ENCODE measurements at places on chromosomes 11 and 22.

DNA sequence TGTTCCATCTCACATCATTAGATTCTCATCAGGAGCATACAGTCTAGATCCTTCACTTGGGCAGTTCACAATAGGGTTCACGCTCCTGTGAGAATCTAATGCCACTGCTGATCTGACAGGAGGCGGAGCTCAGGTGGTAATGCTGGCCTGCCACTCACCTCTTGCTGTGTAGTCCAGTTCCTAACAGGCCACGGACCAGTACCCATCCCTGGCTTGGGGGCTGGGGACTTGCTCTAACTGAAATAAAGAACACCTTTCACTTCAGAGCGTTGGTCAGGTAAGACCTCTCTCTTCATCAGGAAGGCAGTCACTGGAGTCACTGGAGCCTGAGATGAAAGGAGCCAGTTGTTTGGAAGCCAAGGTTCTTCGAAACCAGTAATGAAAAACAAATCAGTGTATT is 41.7 kb downstream of the PRMT3 start:
- no peak for DNase-seq

GRCh38 chr11:45024846-45025588 is 74.3 kb upstream of the TP53I11 start:
- no peak for DNase-seq

GRCh38 chr11:73759610-73760134 is 1.2 kb downstream of the RAB6A start:
- peak; percentile 18 for DNase-seq

DNA sequence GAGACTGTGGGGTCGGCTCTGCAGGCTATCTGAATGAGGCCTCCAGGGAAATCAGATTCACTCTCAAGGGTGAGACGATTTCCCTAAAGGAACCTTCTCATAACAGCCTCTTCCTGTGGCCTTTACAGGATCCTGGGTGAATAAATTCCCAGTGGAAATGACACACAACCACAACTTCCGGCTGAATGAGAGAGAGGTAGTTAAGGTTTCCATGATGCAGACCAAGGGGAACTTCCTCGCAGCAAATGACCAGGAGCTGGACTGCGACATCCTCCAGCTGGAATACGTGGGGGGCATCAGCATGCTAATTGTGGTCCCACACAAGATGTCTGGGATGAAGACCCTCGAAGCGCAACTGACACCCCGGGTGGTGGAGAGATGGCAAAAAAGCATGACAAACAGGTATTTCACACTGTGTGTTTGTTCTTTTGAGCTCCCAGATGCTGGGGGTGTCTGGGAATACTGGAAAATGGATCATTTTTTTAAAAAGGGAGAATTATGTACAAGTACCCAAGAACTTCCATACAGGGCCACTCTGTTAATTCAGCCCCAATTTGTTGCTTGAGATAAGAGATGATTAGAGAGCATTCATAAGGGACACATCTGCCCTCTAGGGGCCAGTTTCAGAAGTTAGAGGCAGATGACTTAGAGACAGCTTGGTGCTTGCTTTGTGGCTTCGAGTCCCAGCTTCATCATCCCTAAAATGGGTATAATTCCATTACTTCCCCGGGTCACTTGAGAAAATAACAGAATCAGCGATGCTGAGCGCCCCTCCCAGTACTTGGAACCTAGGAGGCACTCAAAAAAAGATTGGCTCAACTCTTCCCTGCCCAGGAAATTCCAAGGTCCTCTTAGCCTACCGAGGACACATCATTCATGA is 10.2 kb downstream of the SERPIND1 start:
- peak; percentile 70 for DNase-seq

DNA sequence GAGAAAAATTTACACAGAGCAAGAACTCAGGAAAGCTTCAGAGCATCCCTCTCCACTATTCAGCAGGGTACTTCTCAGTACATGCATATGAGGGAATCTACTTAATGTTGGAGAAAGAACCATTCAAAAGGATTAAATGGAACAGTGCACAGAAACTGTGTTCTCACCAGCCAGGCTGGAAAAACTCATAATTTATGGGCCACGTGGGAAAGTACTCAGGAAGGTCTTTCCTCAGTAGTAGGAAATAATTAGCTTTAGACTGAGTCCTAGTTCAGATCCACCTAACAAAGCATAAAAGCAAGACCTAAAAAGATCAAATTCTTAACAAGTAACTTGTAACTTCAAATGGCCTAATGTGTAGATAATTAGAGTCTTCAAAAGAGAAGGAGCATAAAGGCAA is 134.0 kb downstream of the FAM76B start:
- DNase-seq, result no peak

DNA sequence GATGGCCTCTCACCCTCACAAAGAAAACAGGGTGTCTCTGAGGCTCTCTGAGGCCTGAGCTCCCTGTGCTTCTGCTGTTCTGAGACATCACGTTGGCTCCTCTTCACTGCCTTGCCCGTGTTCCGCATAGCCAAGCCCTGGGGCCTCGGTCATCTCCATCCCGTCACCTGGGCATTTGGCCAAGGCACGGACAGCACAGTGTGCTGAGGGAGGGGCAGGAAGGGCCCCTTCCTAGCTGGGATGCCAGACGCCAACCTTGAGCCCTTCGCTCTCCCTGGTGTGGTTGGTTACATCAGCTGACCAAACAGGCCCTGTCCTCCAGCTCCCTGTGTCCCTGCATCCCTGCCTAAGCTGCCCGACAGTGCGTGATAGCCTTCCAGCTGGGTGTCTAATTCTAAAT is 25.9 kb downstream of the MOV10L1 start:
- no peak for DNase-seq

DNA sequence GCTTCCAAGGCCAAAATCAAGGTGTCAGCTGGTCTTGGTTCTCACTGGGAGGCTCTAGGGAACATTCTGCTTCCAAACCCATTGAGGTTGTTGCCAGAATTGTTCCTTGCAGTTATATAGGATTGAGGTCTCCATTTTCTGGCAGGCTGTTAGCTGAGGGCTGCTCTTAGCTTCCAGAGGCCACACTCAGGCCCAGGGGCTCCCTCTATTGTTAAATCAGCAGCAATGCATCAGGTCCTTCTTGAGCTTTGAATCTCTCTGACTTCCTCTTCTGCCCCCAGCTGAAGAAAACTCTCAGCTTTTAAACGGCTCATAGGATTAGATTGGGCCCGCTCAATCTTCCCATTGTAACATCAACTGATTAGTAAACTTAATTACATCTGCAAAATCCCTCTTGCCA is 39.3 kb upstream of the BSX start:
- DNase-seq, result peak; percentile 88

DNA sequence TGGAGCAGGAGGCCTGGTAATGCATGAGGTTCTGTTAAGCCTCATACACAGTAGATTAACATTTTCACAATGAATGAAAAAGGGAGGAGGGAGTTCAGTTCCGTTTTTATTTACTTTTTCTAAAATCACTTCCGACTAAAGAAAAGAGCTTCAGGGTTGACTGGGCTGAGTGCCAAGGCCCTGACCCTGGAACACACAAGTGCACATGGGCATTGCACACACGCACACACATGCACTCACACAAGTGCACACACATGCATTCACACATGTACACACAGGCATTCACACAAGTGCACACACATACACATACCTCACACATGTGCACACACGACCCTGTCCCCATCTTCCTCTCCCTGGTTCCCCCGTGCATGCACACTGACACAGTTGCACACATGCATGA is 303.3 kb downstream of the BRD1 start:
- DNase-seq, result no peak

DNA sequence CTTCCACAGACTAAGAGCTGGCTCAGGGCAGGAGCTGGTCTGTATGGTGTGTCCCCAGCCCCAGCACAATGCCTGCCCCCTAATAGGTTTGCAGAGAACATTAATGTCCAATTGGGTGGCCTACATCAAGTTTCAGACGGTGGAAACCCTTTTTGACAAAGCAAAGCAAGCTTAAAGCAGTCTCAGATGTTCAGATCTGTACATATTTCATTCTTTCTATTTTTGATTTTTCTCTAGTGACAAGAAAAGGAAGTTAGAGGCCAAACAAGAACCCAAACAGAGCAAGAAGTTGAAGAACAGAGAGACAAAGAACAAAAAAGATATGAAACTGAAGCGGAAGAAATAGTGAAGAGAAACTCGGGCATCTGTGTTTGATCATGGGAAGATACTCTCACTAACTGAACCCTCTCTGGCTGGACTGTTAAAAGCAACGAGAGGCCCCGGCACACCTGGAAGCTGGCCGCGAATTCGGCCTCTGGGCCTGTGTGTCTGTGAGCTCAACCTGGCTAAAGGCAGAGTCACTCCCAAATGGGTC is 40.5 kb downstream of the NAT10 start:
- DNase-seq, result no peak

DNA sequence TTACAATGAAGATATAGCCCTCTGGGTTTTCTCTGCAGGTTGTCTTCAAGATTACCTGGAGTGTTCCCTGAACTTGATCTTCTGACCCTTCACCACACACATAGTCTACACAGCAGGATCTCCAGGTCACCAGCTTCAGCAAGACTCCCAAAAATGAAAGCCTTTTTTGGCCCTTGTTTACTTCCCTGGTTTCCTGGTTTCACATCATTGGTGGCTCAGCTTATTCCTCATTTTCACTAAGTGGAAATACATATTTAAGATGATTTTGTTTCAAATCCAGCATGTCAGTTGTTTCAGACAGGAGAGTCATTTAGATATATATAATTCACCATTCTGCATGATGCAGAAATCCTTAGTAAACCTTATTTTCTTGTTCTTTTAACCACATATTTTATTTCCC is 41.6 kb upstream of the MPEG1 start:
- DNase-seq, result peak; percentile 53

GRCh38 chr11:34706709-34707461 is 86.0 kb downstream of the EHF start:
- DNase-seq, result no peak

- no peak for DNase-seq
Observed at GRCh38 chr22:46008291-46008690, 31.3 kb upstream of the WNT7B start.

DNA sequence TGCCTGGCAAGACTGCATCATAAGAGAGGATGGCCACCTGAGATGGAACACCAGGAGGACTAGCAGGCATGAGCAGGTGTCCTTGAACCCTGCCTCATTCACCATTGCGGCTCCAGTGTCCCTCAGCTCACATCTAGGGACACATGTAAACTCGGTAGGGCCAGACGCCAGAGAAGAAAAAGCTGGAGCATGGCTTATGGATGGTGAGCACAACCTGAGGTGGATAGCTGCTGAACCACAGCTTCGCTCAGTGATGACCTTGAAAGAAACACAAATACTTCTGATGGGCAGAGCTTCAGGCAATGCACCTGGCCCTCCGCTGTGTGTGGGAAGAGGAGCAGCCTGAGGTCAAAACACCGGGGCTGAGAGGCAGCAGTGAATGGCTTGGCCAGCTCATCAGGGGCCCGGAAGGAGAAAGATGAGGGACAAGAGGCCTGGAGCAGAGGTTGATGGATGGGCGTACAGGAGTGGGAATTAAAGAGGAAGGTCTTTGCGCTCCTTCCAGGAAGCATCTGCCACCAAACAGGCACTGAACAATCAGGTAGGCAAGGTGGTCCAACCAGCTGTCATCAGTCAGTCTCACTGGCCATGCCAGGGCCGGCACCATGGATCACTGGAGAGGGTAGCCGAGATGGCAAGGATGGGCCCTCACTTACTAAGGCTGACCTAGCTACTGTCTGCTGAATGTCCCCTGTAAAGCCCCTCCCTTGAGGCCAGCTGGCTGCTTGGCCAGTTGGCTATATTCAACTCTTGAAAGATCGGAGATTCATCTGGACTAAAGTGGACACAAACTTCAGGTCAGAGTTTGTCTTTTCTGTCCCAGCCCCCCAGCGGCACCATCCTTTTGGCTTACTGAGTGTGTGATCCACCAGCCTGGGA is 89.7 kb downstream of the MYEOV start:
- DNase-seq, result no peak

- no peak for DNase-seq
Observed at GRCh38 chr11:71465054-71465453, 12.1 kb downstream of the NADSYN1 start.

DNA sequence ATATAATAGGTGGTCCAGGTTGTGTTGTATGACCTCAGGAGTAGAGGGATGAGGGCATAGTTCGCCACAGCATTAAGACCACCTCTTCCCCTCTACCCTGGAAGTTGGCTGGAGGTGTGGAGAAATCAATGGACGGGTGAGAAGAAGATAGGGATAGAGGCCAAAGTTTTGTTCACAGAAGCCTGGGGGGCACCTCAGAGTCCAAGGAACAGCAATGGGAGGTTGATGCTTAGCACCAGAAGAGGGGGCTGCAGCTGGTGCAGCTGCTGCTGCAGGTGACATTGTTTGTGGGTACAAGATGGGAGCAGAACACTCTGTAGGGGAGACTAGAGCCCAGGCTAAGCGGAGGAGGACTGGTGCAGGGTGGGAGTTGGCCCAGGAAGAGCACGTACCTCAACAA is 31.2 kb upstream of the SPON1 start:
- DNase-seq, result no peak

GRCh38 chr22:18022876-18023275 is 1.5 kb downstream of the MICAL3 start:
- no peak for DNase-seq

DNA sequence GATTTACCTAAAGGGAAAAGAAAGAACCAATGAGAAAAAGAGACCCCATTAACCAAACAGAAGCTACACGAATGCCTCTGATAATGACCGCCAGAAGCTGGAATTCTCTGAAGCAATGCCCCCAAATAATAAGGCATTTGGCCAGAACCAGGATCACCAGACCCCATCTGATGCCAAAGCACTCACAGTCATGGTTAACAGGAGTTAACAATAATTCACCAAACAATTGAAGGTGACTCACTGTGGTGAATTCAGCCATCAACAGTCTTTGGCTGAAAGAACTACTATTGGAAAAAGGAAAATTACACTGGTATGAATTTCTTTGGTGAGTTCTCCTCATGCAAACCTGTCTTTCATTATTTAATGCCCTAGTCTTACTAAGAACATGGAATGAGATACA is 21.9 kb upstream of the NFRKB start:
- DNase-seq, result no peak

DNA sequence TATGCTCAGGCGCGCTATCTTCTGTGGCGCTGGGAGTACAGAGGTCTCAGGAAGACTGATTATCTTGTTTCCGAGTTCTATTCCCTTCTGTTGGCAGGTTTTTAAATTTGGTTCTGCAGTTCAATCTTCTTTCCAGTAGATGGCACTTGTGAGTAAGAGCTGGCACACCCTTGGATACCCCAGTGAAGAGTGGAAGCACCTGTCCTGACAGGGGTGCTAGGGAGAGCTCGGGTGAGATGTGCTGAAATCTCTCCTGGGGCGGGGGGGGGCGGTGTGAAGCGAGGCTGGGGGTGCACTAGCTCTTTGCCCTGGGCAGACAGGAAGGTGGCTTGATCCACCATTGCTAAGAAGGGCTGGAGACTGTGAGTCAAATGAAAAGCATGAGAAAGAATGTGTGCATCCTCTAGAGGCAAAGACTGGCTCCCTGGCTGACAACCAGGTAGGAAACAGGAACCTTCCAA is 679.9 kb upstream of the CCDC179 start:
- peak; percentile 20 for DNase-seq

DNA sequence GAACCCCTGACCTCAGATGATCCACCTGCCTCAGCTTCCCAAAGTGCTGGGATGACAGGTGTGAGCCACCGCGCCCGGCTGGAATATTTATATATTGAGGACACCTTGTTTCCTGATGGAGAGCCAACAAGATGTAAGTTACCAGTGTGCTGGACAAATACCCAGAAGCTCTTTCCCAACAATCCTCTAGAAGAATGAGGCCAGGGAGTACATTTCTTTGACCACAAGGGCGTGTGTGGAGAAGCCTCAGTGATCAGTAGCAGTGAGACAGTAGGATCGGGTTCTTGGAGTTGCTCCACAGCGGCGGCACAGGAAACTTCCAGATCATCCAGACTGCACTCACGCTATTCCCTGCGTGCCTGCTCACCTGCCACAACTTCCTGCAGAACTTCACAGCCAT is 10.3 kb upstream of the POLA2 start:
- DNase-seq, result no peak

All from suppressor macrophage treated with lipopolysaccharide for 1 hour (primary cell).